Stimulated activated effector memory CD8-positive, alpha-beta T cell treated with anti-CD3 and anti-CD28 coated beads, Interleukin-12 subunit alpha, Interleukin-12 subunit beta, amount 100 ng/mL, for 72 hours (primary cell): ENCODE measurements at places on chromosomes 1 and 21.

GRCh38 chr1:232385221-232385620 is 244.7 kb downstream of the SIPA1L2 start:
- no peak for DNase-seq

- no peak for DNase-seq
These were observed 57.1 kb upstream of the PPP2R5A start for GRCh38 chr1:212228076-212228475.

GRCh38 chr1:225771661-225772322 is 5.8 kb upstream of the SRP9 start:
- no peak for DNase-seq

- DNase-seq, result no peak
These were observed 89.8 kb downstream of the TMEM200B start for GRCh38 chr1:29033829-29034466.

GRCh38 chr1:32172621-32173245 is 6.7 kb upstream of the TXLNA start:
- no peak for DNase-seq

- DNase-seq, result no peak
These were observed 30.6 kb downstream of the MORN1 start for GRCh38 chr1:2360588-2361364.

- DNase-seq, result no peak
These were observed 34.6 kb downstream of the TNR start for GRCh38 chr1:175708787-175709186.
